Right cardiac atrium (tissue), 5 donors: ENCODE measurements at places on chromosomes 6 and 20. TPM values are rescaled to one million over a fixed set of nuclear protein-coding genes. Genes with fewer than 3 reads are reported as not detected.

GRCh38 chr20:17732907-17733521 lies 33.2 kb downstream of the BANF2 start:
- DNase-seq: no peak

GRCh38 chr6:25746968-25747367 lies 7.6 kb upstream of the SLC17A4 start:
- no peak for DNase-seq

DNA sequence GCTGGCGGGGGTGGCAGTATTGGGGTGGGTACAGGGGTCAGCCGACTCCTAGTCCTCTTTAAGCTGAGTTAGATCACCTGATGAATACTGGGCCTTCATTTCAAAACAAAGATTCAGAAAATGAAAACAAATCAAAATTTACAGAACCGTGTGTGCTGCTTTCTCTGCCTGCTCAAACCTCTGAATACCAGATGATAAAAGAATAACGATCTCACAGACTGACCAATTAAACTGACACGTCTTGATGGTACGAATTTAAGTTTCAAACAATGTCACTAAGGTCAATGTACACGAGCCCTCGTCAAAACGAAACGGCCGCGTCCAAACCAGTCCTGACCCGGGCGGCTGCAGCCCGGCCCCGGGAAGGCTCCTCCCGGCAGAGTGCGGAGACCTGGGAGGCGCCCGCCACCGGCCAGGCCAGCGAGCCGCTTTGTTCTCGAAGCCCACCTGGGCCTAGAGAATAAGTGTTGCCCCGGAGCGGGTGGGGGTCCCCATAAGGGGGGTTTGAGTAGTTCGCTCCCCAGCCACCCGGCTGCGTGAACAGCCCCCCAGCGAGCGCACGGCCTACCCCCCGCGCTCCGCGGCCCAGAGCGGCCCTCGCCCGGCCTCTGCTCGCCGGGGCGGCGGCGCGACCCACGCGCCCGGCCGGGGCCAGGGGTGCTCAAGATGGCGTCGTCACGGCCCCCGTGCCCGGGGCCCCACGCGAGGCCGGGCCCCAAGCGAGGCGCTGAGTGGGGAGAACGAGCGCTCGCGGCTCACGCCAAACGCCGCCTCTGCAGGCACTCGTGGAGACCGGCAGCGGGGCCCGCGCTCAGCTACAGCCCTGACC lies 728 bp downstream of the PSMA7 start:
- DNase-seq: peak; percentile 72

Gene ALDH5A1
- 7.7 TPM for polyA plus RNA-seq
